ENCODE measurements at places on chromosomes 13 and 19.

DNA sequence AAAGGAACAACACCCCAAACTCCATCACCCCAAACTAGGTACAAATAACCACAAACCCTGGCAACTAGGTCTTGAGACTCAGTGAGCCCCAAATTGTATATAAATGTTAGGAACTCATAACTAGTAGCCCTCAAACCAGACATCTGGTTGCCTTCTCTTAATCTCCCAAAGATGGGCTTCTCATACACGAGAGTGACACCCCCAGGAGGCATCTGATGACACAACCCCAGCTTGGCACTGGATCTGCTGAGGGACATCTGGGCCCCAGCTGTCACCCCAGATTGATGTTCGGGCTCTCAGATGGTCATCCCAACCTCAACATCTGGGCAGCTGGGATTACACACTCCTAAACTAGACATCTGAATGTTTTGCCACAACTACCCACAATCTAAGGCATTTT lies 14.8 kb downstream of the RABAC1 start:
- no peak for DNase-seq

GRCh38 chr19:970695-971094 lies 13.4 kb upstream of the WDR18 start:
- DNase-seq: no peak

GRCh38 chr19:18173054-18173571 lies 500 bp upstream of the IFI30 start:
- DNase-seq: no peak

GRCh38 chr19:18590273-18591272 lies 2.0 kb downstream of the REX1BD start:
- peak; percentile 53 for DNase-seq

DNA sequence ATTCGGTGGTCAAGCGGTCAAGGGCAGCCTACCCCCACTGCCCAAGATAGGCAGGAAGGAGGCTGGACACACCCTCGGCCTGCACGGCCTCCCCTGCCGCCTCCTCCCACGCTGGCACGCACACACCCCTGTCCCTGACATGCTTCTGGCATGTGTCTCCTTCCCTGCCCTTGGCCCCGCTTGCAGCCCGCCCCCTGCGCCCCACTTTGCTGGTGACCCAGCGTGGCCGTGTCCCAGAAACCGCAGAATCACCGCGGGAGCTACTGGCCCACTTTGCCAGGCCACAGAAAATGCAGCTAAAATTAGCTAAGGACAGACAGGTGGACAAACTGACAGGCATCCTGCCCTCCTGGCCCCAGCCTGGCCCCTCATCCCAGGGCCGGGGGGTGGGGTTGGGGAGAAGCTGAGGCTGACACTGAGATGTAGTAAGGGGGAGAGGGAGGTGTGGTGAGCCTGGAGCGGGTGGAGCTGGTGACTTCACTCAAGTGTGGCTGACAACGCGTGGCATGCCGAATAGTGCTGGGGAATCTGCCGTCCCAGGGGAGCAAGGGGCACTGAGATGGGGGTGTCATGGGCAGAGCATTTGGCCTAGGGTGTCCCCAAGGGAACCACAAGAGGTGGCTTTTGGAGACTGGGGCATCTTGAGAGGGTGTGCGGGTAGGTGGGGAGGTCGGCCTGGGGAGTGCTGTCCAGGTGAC lies 2.4 kb downstream of the SHANK1 start:
- no peak for DNase-seq

GRCh38 chr19:30743011-30743410 lies 370.8 kb downstream of the ZNF536 start:
- no peak for DNase-seq

DNA sequence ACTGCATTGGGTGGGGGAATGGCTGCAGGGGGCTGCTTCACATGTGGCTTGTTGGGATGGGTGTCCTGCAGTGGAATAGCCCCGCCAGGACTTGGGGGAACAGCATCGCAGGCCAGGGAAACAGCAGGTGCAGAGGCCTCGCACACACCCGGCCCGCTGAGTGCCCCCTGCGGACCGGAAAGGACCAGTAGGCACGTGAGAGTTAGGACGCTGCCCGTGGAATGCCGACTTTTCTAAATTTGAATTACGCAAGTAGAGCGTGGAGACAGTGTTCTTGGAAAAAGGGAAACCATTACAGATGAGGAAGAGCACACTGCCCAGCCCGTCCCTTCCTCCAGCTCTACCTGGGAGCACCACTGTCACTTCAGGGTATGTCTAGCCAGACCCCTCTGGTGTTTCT lies 11.5 kb downstream of the DNM2 start:
- DNase-seq: no peak

DNA sequence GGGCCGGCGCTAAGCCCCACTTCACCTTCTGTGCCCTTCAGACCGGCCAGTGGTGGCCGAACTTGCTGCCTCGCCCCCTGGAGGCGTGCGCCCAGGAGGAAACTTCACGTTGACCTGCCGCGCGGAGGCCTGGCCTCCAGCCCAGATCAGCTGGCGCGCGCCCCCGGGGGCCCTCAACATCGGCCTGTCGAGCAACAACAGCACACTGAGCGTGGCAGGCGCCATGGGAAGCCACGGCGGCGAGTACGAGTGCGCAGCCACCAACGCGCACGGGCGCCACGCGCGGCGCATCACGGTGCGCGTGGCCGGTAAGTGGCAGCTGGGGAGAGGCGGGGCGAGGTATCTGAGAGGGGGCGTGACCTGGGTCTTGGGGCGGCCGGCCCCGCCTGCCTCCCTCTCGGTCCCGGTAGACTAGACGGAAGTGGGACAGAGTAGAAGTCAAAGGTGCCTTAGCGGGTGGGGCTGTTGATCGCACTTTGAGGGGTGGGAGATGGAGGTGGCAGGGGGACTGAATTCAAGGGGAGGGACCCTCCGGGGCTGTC lies 5.6 kb downstream of the ICAM5 start:
- DNase-seq: peak; percentile 50

All from dermis microvascular lymphatic vessel endothelial cell (primary cell).